Myocyte (in vitro differentiated cells): ENCODE measurements at places on chromosomes 6 and 20. TPM values are rescaled to one million over a fixed set of nuclear protein-coding genes. Genes with fewer than 3 reads are reported as not detected.

The TM9SF4 gene
- total RNA-seq, result 41.4 and 46.4 TPM in 2 replicates

The HLA-DRB1 gene
- total RNA-seq, result 0.21 TPM in 1 of 2 replicates, not detected in the other

The RAB44 gene
- total RNA-seq, result not detected in 2 replicates

The ADGB gene
- total RNA-seq, result not detected in 2 replicates

The LY6G6D gene
- not detected in 2 replicates for total RNA-seq

The OSER1 gene
- total RNA-seq, result 36.3 and 37.4 TPM in 2 replicates

The RAB23 gene
- 52.8 and 56.1 TPM in 2 replicates for total RNA-seq

The TCEA2 gene
- total RNA-seq, result 18.9 and 21.6 TPM in 2 replicates

- no peak for DNase-seq
These were observed 33.5 kb upstream of the MANEA start for GRCh38 chr6:95543798-95544197.

DNA sequence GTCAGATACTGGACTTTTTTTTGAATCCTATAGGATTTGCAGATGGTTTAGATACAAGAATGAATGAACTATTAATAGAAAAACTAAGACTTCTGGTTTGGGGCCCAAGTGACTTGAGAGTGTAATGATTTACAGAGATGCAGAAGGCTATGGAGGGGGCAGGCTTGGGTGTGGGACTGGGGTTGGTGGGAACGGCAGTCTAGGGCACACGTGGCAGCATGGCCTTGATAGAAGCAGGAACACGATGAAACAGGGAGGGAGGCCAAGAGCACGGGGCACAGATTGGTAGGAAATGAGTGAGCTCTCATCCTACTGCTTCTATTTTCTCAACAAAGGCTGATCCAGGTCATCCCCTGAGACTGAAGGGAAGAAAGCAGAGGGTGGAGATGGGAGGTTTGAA lies 3.4 kb upstream of the UST start:
- DNase-seq, result no peak

DNA sequence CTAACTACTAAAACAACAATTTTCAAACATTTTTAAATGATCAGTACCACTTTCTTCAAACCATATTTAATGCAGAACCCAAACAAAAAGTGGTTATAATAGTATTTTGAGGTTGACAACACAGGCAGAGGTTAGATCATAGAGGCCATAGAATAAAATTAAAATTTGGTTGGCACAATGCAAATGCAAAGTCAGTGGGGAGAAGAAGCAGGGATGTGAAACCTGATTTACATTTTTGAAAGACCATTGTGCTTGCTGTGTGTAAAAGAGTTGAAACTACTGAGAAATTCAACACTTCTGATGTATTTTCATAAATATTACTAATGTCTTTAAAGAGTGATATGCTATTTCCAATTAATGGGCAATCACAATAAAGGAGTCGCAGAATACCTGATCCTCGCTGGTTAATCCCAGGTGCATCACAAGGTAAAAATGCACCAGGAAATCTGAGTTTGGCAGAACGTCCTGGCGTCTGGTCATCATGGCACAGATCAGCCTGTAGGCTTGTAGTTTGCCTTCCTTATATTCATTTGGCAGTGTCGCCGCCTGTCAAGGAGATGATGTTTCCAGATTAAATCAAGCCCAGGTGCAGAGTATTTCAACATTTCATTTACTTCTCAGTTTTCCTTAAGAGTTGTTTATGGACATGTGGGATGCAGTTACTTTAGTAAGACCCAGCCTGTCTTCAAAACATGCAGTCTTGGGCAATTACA lies 141.2 kb downstream of the RALGAPA2 start:
- DNase-seq, result no peak

- DNase-seq, result no peak
These were observed 123.4 kb downstream of the MAFB start for GRCh38 chr20:40565682-40566040.

- peak; percentile 24 for DNase-seq
These were observed 11.0 kb downstream of the OTOR start for GRCh38 chr20:16759181-16759563.

DNA sequence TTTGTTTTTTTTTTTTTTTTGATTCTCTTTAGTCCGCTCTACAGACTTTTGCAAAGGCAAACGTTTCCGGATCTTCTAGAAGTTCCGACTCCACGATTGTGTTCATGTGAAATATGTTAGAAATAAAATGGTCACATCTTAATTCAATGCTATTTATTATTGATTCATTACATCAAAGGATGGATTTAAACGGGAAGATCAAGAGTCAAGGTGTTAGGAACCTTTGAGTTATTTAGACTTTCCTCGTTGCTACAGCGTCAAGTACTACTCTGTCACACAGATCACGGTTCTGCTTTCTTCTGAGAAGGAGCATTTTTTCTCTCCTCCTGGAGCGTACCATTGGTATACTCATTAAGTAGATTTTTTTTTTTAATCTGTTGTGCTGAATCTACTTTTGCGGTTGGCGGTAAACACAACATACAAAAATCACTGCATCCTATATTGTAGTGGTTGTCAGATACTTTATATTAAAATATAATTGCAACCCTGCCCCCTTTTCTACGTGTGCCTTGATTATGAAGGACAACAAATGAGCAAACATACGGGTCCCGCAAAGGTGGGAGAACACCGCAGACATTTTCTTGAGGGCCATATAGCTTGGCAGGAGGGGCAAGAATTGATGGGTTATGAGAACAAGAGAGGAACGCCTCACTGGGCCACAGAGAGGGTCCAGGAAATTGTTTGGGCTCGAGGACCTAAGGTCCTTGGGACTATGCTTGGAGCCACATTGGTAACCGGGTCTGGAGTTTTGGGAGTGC lies 17.5 kb downstream of the HMGN4 start:
- no peak for DNase-seq

DNA sequence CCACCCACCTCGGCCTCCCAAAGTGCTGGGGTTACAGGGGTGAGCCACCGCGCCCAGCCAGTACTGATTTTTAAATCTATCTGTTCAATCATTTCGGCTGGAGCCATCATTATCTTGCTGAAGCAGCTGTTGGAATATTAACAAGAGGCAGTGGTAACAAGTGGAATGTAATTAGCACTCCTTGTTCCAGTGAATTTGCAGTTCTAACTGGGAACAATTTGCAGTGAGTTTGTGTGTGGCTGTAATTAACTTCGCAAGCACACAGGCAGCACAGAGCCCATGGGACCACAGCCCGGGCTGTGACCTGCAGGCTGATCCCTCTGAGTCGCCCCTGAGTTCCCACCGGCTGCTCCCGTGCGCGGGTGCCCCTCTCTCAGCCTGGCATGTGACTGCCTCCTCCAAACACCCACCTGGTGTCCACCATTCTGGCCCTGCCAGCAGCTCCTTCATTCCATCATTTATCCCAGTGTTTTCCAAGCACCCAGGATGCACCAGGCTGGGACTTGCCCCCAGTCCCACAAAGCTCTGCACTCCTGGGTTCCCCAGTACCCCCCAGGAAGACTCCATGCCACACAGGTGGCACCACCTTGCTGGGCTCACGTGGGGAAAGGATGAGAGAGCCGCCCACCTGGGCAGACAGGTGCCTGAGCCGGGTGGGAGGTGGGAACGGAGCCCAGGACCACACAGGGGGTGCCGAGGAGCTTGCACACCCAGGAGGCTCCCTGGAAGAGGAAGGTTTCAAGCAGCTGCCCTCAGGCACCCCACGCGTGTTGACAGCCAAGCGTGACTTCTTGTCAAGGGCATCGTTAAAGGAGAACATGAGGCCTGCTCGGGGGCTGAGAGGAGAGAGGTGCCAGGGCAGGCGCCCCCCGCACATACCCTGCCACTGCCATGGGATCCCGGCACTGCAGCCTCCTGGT lies 75.2 kb downstream of the YTHDF1 start:
- DNase-seq, result no peak

GRCh38 chr6:129279343-129280292 lies 396.7 kb downstream of the LAMA2 start:
- DNase-seq, result no peak

DNA sequence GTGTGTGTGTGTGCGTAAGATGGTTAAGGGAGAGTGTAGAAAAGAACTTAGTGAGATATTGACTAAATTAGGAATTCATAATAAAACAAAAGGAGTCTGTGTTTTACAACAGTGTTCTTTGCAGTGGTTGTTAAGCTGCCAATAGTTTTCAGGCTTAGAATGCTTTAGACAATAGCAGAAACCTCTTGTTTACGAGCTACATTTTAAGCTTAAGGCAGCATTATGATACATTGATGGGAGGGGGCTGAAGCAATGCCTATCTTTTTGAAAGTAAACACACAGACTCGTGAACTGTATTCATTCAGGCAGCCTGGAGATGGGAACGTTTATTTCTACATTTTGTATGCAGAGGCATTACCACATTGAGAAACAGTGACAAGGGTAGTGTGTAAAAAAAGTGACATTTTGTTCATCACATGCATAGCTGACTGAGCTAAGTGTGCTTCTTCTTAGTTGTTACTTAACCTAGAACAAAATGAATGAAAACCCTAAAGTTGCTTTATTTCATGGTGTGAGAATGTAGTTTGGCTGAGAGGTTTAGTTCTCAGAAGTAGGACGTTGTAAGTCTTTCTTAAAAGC lies 21.2 kb downstream of the CLVS2 start:
- no peak for DNase-seq

GRCh38 chr6:127403636-127404035 lies 55.6 kb downstream of the KIAA0408 start:
- DNase-seq, result no peak

GRCh38 chr20:11921321-11921720 lies 3.6 kb downstream of the BTBD3 start:
- no peak for DNase-seq

GRCh38 chr20:22579711-22580697 lies 4.4 kb downstream of the FOXA2 start:
- no peak for DNase-seq

DNA sequence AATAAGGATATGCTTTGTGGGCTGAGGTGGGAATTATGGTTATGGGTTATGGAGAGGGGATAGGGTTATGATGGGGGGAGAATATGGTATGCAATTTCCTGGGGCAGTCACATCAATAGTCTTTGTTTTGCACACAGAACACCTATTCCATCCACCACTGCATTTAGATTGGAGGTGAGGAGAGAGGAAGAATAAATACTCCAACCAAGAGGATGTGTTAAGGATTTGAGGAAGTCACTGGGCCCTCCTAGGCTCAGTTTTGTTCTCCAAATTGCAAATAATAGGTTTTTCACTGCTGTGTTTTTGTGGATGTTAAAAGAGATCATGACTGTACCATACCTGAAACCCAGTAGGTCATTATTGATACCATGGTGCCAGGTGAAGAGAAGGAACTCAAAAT lies 29.5 kb upstream of the SIRPG start:
- no peak for DNase-seq

DNA sequence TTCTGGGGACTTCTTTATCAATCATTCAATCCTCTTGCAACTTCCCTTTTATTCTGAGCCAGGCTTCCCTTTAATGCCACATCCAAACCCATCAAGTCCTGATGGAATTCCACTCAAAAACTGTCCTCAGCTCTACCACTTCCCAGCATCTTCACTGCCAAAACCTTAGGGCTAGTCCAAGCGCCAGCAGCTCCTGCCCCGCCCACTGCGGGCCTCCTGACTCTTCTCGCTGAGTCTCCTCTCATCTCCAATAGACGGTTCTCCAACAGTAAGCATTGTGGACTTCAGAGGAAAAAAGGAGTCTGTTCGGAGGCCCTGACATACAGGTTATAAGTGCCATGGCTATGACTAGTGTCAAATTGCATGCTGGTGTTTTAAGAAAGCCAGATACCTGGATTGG lies 38.7 kb upstream of the CNKSR3 start:
- DNase-seq, result no peak

- peak; percentile 62 for DNase-seq
These were observed 137.9 kb downstream of the DLL1 start for GRCh38 chr6:170152989-170153388.

GRCh38 chr20:48459722-48460395 lies 367.9 kb downstream of the PREX1 start:
- DNase-seq, result no peak

DNA sequence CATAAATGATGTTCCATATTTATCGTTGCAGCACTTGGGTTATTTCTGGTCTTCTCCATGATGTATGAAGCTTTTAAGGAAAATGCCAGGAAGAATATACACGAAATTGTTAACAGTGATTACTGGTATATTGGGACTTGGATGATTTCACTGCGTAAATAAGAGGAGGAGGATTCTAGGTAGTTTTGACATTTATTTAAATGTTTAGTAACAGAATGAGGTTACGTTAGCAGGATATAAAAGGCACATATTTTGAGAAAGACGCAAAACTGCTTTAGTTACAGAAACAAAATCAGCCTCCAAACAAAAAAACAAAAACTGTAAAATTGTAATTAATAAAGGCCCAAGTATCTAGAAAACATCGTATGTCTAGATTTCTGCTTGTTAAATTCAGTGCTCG lies 147.7 kb downstream of the JARID2 start:
- no peak for DNase-seq

DNA sequence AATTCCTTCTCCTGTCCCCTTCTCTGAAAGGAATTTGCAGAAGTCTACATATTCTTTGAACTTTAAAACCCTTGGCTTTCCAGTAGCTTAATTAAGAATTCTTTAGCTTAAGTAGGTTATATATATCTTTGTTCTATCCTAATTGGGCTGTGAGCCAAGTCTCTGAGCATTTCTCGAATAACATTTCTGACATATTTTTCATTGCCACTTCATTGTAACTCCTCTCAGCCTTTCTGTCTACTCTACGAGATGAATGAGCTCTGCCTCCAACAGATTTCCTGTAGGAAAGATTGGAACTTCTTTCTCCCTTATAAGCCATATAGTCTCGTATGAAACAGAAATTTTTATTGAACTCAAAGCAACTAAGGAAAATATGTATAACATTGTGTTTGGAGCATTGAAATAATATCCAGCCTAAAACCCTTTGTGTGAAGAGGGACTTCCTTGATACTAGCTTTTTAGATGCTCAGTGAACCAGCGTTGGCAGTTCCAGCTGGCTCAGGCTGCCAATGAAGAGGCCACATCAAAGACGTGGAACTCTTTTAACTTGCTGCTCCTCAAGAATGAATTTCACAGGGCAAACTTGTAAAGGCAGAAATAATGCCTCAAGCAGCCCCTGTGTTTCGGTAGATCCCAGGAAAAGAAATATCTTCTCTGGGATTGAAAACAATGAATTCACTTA lies 87.7 kb upstream of the NOX3 start:
- no peak for DNase-seq

DNA sequence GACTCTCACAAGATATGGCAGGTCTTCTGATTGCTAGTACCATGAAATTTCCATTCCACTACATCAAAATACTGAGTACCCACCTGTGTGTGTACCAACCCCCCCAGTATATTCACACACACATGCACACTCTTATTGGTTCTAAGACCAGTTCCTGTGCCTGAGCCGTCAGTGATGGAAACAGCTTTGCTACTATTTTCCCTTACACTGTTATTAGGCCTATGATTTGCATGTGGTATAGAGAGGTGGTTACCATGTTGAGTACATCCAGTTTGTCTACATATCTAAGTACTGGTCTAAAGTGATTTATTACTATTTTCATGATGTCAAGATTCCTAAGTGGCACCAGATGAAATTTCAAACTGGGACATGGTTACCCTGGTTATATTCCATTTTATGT lies 459.9 kb downstream of the BCKDHB start:
- no peak for DNase-seq

- DNase-seq, result no peak
These were observed 20.1 kb upstream of the HS3ST5 start for GRCh38 chr6:114362957-114363356.

GRCh38 chr20:18795366-18795765 lies 18.2 kb upstream of the SCP2D1 start:
- DNase-seq, result no peak

GRCh38 chr6:11912420-11912819 lies 99.7 kb upstream of the HIVEP1 start:
- DNase-seq, result no peak

- no peak for DNase-seq
These were observed 307.1 kb upstream of the HSF2 start for GRCh38 chr6:122092366-122092765.
